ENCODE measurements at places on chromosomes 2 and 18. TPM values are rescaled to one million over a fixed set of nuclear protein-coding genes. Genes with fewer than 3 reads are reported as not detected.

- DNase-seq = peak; percentile 33
These were observed 73.4 kb downstream of the UBR3 start for GRCh38 chr2:169900686-169901085.

- peak; percentile 51 for DNase-seq
These were observed 570.1 kb downstream of the PLCL1 start for GRCh38 chr2:198374375-198375082.

DNA sequence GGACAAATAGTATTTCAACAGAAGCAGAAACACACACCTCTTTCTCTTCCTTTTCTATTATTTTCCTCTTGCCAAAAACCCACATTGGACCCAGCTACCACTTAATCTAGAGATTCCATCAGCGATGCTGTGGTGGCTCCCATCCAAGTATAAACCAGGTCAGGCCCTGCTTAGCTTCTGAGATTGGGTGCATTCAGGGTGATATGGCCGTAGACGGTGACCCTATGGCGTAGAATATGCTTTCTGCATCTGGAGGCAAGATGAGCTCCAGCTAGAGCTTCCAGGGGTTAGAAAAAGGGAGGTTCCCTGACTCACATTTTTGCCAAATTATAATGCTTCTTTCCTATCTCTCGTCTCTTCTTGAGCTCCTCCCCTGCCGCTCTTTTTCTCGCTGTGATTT is 66.5 kb downstream of the TNP1 start:
- DNase-seq = no peak

DNA sequence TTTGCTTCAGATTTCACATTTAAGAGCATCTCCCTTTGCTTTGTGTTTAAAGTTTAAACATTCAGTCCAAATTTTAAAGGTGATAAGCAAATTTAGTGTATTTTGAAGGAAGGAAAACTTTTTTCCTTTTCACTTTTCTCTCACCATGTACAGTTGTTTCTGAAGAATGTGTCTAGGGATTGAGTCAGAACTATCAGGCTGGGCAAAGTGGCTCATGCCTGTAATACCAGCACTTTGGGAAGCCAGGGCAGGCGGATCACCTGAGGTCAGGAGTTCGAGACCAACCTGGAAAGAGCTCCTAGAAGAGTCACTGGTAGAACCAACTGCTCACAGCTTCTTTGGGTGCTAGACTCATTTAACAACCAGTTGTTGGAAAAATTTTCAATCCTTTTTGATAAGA is 327.0 kb upstream of the THUMPD2 start:
- DNase-seq = no peak

DNA sequence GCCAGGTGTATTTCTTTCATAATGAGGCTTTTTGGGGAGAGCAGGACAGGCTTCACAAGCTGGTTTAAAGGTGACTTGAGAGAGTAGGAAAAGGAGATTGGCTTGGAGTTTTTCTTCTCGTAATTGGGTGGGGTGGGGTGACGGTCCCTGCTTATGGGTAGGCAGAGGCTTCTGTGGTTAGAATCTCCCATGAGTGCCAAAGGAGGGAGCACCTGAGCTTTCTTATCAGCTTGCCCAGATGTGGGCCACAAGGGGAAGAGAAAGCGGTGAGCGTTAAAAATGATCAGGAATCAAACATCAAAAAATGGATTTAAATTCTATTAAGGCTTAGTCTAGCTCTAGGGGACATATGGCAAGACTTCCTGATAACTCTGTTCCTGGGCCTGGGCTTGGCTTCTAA is 9.7 kb upstream of the PNPT1 start:
- DNase-seq = no peak

- peak; percentile 46 for DNase-seq
These were observed 13.5 kb downstream of the MALL start for GRCh38 chr2:110101901-110102803.

DNA sequence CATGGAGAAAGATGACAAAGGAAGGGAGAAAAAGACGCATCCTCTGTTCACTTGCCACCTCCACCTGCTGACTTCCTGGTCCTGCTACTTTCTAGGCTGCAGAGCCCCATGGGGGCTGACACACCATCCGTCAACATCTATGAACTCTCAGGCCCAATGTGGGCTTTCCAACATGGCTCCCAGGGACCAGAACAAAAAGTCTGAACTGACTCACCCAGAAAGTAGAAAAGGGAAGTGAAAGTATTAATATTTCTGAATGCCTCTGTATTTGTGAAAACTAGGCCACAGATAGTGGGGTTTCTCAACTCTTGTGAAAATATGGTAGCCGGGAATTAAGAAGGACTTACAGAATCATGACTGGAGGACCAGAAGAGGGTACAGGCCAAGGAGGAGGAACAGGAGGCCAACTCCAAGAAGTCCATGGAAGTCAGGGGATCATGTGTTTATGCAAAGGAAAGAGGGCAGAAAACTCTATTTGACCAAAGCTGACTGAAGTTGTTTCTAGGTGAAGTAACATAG is 123.1 kb upstream of the CAB39 start:
- DNase-seq = no peak

GRCh38 chr2:134391751-134392160 is 137.9 kb downstream of the MGAT5 start:
- DNase-seq = no peak

GRCh38 chr2:232349946-232350635 is 28.5 kb upstream of the ALPP start:
- no peak for DNase-seq

DNA sequence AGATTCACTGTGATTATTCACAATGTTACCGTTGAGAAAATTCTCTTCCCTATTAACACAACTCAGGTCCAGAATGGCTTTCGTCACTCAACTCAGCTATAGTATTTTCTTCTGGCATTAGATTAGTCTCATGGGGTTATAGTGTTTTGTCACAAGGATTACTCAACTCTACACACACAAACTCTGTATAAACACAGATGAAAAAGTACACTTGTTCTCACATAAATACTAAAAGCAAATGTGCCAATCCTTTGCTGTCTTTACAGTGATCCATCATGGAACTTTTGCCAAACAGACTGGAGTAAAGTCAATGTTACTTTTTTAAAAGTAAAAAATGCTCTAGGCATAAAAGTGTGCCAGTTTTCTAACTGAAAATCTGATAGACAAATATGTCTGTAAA is 267.6 kb downstream of the RBM43 start:
- DNase-seq = no peak

- no peak for DNase-seq
These were observed 33.0 kb upstream of the BOD1L2 start for GRCh38 chr18:57113799-57114420.

GRCh38 chr2:206075113-206075512 is 10.9 kb downstream of the INO80D start:
- DNase-seq = no peak

DNA sequence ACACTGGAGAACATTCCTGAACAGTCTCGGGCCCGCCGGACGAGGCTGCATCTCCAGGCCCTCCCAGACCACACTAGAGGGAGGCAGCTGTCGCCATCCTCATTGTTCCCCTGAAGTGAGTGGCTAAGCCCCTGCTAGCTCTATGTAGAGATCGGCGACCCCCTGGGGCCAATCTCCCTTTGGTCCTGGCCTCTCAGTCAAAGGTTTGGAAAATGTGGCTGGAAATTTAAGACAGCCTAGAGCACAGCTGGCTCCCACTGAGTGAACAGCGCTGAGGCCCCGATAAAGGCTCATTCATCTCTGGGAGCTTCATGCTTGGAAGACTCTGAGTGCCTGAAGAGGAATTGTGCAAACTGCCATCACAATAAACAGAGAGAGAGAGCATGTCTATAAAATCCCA is 360.3 kb downstream of the CLIP4 start:
- DNase-seq = no peak

DNA sequence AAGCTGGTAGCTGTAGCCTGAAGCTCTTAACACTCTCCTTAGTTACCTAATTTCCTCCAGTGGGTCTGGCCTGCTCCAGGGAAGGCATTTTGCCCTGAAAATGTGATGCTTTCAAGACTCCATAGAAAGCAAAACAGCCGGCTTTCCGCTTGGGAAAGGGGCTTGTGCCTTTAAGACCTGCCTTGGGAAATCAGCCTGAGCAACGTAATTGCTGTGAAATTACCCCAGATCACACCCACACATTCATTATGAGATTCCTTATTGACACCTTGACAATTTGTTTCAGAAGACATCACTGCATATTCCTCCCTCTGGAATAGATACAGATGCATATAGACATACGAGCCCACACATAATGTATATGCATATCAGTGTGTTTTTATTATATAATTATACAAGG is 190.5 kb upstream of the SKOR2 start:
- DNase-seq = no peak

- no peak for DNase-seq
These were observed 91.7 kb upstream of the MMADHC start for GRCh38 chr2:149679286-149679685.

DNA sequence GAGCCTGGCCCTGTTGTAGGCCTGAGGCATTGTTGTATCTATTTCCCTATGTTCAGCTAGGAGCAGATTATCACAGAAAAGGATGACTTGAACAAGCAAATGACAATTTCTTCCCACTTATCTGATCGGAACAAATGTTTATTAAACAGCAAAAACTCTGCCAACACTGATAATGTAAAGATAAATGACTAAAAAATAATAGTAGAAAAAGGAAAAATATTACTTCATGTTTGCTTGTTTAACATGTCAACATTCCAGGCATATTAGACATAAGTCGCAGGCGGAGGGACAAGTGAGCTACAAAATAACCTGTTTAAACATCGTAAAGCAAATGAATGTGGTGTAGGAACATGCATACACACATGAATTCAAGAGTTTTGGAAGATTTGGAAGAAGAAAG is 257.9 kb downstream of the TMX3 start:
- DNase-seq = no peak

DNA sequence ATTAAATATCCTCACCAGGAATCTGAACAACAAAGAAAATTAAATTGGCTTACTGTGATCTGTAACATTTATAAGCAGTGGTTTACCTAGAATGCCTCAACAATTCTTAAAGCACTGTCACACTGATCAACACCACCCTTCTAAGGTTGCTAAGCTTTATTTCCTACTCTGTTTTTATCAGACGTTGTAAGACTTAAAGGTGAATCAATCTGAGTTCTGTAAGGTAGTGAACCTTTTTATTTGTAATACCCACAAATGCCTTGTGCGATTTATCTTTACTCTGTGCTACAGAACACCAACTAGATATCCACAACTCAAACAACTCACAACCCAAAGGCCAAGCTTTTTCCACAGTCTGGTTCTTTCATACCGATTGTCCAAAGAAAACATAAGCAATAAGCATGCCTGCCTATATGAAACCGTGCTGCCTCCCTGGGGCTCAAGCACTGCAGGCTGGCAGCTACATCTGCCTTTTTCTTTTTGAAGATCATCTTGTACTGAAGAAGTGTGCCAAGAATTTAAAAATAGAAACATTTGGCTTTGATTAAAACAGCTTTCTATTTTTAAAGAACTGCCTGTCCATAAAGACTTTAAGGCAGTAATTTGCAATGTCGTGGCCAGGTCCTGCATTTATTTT is 490.7 kb downstream of the NUP35 start:
- DNase-seq = no peak

DNA sequence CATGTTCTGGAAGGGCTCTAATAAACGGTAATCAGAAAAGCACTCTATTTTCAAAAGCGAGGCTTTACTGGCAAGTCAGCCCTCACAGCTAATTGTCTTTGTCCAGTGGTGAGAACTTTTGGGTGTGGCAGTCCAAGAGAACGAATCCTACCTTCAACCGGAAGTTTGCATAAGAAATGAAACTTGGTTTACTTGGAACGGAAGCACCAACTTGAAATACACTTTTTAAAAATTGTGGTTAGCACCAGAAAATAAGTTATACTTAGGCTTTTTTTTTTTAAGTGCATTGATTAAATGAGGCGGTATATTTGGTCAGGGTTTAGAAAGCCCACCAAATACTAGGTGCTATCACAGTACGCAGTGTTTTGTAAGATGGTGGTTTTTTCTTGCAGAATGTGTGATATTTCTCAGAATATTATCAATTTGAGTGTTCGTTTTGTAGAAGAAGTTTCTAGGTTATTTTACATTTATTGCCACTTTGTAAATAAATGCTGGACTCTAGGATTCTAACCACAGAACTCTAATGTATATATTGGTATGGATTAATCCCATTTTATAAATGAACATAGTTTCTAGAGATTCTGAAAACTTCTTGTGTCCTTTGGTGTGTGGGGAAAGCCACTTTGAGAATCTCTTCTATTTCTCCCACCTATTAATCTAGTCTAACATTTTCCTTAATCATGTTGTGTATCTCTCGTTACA is 1.2 kb downstream of the MYL12A start:
- DNase-seq = peak; percentile 71

- DNase-seq = no peak
These were observed 82.4 kb downstream of the MTCL1 start for GRCh38 chr18:8787794-8788193.

DNA sequence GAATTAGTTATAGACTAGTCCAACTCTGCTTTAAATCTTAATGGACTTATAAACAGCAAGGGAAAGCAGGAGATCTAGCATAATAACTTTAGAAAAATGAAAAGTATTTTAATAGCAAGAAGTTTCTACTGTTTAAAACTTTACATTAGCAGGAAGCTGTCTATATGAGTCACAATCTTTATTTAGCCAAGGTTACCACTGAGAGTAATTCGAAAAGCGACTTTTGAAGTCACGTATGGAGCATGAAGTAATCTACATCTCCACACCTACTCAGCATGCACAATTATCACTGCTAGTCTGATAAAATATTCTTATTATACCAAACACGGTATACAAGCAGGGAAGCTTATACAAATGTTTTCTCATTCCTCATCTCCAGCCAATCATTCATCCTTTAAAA is 515.4 kb upstream of the SOX11 start:
- peak; percentile 14 for DNase-seq

GRCh38 chr2:75456825-75457224 is 103.9 kb downstream of the EVA1A start:
- no peak for DNase-seq

- no peak for DNase-seq
These were observed 103.4 kb upstream of the MEX3C start for GRCh38 chr18:51300912-51301311.

DNA sequence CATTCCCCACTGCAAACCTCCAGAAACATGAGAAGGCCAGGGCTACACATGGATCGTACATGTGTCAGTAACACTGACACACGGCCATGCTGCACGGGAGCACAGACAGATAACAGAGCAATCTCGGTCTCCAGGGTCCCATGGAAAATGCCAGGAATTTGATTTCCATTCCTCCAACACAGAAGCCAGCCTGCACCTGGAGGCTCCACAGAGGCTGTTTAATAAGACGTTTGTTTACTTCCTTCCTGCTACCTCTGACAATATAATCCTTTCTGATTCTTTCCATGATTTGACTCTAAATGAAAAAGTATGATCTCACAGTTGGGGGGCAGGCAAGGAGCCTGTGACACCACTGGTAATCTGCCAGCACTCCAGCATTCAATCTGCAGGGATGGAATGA is 210.9 kb upstream of the DDX18 start:
- no peak for DNase-seq

The DSG1 gene
- not detected for total RNA-seq

The RMDN2 gene
- total RNA-seq = 3.1 TPM

The BOLA3 gene
- total RNA-seq = 24.3 TPM

The NEURL3 gene
- 0.51 TPM for total RNA-seq

The SNTG2 gene
- 0.17 TPM for total RNA-seq

The UGT1A3 gene
- not detected for total RNA-seq

The UGT1A10 gene
- total RNA-seq = not detected

The STK11IP gene
- 13.9 TPM for total RNA-seq

The SMAD2 gene
- total RNA-seq = 118 TPM

The TEX44 gene
- total RNA-seq = not detected

The ALKAL2 gene
- total RNA-seq = not detected

The RFTN2 gene
- 14.4 TPM for total RNA-seq

The SERPINB2 gene
- not detected for total RNA-seq

The TMX3 gene
- total RNA-seq = 81.1 TPM
